ENCODE measurements at places on chromosomes 11 and 22. TPM values are rescaled to one million over a fixed set of nuclear protein-coding genes. Genes with fewer than 3 reads are reported as not detected.

The ZFP91 gene
- total RNA-seq: 35.7 TPM

The GRAP2 gene
- total RNA-seq: 45.5 TPM

The SYT7 gene
- total RNA-seq: not detected

The BBOX1 gene
- total RNA-seq: not detected

GRCh38 chr22:29621761-29622526 is 18.5 kb downstream of the NF2 start:
- peaks cover 74% of the 10 kb centered on the region for H3K4me1 ChIP-seq
- no peak for DNase-seq
- H3K36me3 ChIP-seq: no peaks in the 10 kb centered on the region
- H3K27ac ChIP-seq: peak overlapping the region; percentile 20
- no peak overlapping the region for H3K4me3 ChIP-seq

DNA sequence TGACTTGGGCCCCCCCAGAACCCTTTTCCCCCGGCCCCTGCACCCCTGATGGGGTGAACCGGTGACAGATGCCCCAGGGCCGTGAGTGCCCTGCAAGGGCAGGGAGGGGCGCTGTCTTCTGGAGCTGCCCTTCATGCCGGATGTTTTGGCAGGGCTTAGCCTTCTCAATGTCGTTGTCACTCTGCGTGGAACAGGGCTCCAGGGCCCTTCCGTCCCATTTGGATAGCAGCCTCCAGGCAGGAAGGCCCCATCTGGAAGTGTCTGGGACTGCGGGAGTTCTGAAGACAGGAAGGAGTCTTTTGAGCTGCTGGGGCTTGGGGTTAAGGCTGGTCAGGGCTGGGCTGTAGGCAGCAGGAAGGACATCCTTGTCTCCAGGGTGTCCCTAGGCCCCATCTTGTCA is 4.6 kb downstream of the FRMD8 start:
- no peak for DNase-seq
- H3K36me3 ChIP-seq: peaks cover 19% of the 10 kb centered on the region
- H3K27me3 ChIP-seq: no peaks in the 10 kb centered on the region
- H3K4me1 ChIP-seq: peaks cover 41% of the 10 kb centered on the region
- H3K4me3 ChIP-seq: no peak overlapping the region
- H3K27ac ChIP-seq: no peak overlapping the region

GRCh38 chr11:93028960-93029522 is 59.6 kb downstream of the MTNR1B start:
- peaks cover 7% of the 10 kb centered on the region for H3K27me3 ChIP-seq

GRCh38 chr11:16226245-16226644 is 130.1 kb downstream of the SOX6 start:
- DNase-seq: no peak
- H3K4me3 ChIP-seq: no peak overlapping the region
- H3K36me3 ChIP-seq: no peaks in the 10 kb centered on the region
- no peaks in the 10 kb centered on the region for H3K27me3 ChIP-seq

GRCh38 chr11:68855205-68855981 is 13.7 kb upstream of the CPT1A start:
- H3K4me3 ChIP-seq: peak overlapping the region; percentile 32
- H3K36me3 ChIP-seq: no peaks in the 10 kb centered on the region
- peak; percentile 51 for DNase-seq
- H3K27ac ChIP-seq: no peak overlapping the region
- peaks cover 18% of the 10 kb centered on the region for H3K27me3 ChIP-seq

DNA sequence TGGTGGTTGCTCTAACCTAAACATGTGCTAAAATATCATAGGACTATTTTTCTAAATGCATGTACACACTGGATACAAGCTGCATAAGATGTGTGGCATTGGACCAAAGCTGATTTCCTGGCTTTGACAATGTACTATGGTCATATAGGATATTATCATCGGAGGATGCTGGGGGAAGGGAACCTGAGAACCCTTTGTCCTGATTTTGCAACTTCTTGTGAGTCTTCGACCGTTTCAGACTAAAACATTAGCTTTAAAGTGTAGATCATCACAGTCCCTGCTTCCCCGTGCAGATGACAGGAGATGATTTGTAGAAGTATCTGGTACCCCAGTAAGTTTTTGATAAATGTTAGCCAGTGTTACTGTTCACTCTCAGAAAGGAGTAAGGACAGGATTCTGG is 554.7 kb downstream of the MIAT start:
- no peak overlapping the region for H3K27ac ChIP-seq
- peaks cover 28% of the 10 kb centered on the region for H3K27me3 ChIP-seq
- H3K4me3 ChIP-seq: no peak overlapping the region
- DNase-seq: no peak

GRCh38 chr11:2413742-2414579 is 13.4 kb downstream of the TSSC4 start:
- H3K36me3 ChIP-seq: no peaks in the 10 kb centered on the region
- no peak overlapping the region for H3K4me3 ChIP-seq
- H3K27ac ChIP-seq: no peak overlapping the region
- no peaks in the 10 kb centered on the region for H3K4me1 ChIP-seq

Data from activated CD4-positive, alpha-beta T cell treated with anti-CD3 and anti-CD28 coated beads for 36 hours (primary cell).